Right renal cortex interstitium (tissue), 3 donors: ENCODE measurements at places on chromosomes 2 and 18. TPM values are rescaled to one million over a fixed set of nuclear protein-coding genes. Genes with fewer than 3 reads are reported as not detected.

DNA sequence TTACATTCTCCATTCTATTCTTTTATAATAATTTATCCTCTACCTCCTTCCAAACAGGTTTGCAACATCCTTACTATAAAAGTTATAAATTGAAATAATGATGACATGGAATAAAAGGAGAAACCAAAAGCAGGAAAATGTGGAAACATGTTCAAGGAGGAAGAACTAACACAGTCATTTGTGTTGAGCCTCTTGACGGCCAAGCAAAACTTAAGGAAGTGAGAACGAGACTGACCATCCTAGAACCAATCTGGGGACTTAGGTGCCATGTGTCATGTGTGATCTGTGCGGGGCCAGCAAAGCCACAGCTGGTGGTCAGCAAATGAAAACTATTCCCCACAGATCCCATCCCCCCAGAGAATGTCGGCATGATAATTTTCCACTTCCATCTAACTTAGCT, 25.6 kb upstream of the FAM124B start:
- DNase-seq: no peak

- no peak for DNase-seq
Observed at GRCh38 chr18:6444466-6445228, 29.9 kb upstream of the L3MBTL4 start.

DNA sequence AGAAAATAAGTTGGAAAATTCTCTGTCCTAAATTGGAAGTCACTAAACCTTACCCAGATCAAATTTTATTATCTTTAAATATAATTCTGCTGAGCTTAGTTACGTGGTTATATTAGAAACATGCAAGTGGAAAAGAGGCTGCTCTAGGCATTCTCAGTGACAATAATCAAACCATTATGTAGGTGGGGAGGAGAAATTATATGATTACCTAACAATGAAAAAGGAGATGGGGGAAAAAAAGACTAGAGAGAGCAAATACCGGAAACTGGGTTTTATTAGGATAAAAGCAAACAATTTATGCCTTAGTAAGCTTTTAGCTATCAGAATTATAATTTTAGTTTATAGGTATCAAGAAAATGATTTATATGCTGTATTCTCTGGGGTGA, 53.2 kb downstream of the PHLPP1 start:
- DNase-seq: no peak

GRCh38 chr2:126909366-126909765, 10.7 kb downstream of the TEX51 start:
- DNase-seq: no peak

DNA sequence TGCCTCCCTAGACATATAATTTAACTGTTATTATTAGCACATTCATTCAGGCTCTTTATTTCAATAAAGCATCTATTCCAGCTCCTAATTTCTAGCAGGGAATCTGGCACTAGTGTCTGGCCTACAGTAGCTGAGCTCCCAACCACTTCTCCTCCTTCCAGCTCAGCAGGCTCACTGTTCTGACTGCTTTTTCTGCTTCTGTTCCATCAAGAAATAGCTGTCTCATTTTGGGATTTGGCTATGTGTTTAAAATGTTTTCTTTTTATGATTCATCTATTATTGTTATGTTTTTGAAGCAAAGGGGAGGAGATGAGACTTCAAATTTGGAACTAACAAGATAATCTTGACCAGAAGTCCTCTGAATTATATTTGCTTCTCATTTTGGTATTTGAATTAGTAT, 172.7 kb upstream of the SMAD7 start:
- no peak for DNase-seq

GRCh38 chr2:237648016-237648381, 20.6 kb downstream of the LRRFIP1 start:
- DNase-seq: no peak

DNA sequence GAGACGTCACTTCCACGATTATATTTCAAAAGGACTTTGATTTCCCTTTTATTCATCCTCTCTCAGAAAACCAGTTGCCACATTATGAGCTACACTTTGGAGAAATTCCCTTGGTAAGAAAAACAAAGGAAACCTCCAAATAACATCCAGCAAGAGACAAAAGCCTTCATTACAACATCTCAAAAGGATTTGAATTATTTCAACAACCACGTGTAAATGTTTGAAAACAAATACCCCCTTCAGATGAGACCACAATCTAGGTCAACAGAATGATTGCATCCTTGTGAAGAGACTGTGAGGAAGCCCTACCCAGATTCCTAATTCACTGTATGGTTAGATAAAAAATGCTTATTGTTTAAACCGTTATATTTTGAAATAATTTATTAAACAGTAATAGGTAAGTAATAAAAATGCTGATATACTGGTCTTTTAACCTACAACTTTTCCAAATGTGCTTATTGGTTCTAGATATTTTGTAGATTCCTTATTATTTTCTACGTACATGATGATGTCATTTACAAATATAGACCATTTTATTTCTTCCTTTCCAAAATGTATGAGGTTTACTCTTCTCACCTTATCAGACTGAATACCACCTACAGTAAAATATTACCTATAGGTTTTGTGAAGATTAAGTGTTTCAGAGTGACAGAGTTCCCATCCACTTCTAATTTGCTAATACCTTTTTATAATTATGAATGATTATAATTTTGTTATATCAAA, 922.7 kb upstream of the CHAC2 start:
- no peak for DNase-seq

DNA sequence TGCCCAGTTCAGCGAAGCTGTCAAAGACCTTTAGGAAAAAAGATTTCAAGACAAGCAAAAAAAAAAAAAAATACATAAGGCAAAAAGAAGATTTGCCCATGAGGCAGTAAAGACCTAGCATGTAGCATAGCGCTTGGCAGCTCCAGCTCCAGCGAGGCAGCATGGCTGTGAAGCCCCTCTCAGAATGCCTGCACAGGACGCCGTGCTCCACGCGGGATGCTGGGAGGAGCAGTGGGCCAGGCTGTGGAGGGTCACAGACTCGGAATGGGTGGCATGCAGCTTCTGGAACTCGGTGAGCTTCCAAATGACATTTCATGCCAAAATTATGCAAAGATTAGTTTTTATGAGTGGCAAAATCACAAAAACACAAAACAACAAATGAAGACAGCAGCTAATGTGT, 267.3 kb downstream of the ZNF516 start:
- DNase-seq: no peak

DNA sequence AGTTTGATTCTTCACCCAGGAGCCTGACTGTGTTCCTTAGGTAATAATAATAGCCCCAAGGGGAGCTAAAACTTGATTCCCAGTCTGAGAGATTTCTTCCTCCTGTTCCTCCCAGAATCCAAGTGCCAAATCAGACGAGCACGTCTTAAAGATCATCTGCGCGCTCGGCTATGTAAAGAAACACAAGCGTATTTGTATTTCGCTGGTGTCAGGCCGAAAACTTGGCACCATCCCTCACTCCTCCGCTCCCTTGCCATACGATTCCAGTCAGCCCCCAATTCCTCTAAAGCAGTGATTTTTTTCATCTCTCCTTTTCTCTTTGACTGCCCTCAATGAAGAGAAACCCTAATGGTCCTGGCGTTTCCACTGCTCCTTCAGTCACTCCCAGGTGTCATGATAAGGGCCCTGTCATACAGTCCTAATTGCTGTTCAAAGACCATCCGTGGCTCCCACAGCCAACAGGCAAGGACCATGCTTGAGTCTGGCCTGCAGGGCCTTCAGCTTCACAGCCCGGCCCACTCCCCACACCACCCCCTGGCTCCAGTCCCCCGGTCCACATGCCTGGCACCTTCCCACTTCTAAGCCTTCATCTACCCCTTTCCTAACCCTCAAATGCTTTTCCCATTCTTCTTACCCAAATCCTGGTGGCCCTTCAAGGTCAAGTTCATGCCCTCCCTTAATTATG, 130.8 kb upstream of the ID2 start:
- no peak for DNase-seq

- DNase-seq: no peak
Observed at GRCh38 chr18:70377857-70378701, 89.2 kb downstream of the SOCS6 start.

Gene TMEM163
- 1.1 TPM for polyA plus RNA-seq

Gene GULP1
- 68.8 TPM for polyA plus RNA-seq

Gene ADAM17
- 41.7 TPM for polyA plus RNA-seq

Gene FOSL2
- polyA plus RNA-seq: 24.7 TPM

Gene LTBP1
- polyA plus RNA-seq: 90.0 TPM

Gene GPBAR1
- polyA plus RNA-seq: 2.5 TPM

Gene GALNT3
- 14.8 TPM for polyA plus RNA-seq

Gene MAP3K19
- 0.58 TPM for polyA plus RNA-seq
